ENCODE measurements at places on chromosomes 6 and 20. TPM values are rescaled to one million over a fixed set of nuclear protein-coding genes. Genes with fewer than 3 reads are reported as not detected.

- no peak for DNase-seq
- H3K4me1 ChIP-seq: peaks cover 2% of the 10 kb centered on the region
- peaks cover 30% of the 10 kb centered on the region for H3K27me3 ChIP-seq
- no peak overlapping the region for H3K27ac ChIP-seq
- no peak overlapping the region for H3K4me3 ChIP-seq
Observed at GRCh38 chr6:30234356-30234755, 21.1 kb upstream of the TRIM26 start.

GRCh38 chr6:80460257-80460865, 353.9 kb downstream of the BCKDHB start:
- no peak overlapping the region for H3K27ac ChIP-seq
- no peaks in the 10 kb centered on the region for H3K36me3 ChIP-seq
- no peaks in the 10 kb centered on the region for H3K27me3 ChIP-seq

DNA sequence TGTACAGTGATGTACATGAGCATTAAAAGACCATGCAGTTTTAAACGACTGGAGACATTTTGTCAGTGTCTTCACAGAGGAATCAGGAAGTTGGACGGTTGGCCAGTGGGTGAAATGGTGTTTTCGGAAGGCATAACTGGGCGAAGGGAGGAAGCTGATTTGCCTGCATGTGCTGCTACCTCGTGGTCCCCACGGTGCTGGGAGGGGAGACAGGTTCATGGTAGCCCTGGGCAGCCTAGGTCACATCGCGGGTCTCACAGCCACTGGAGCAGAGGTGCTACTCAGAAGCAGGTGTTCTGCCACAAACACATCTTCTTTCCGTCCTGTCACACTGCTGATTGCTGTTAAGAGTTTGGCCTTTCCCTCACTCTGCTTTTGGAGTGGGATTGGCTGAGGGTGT, 35.2 kb downstream of the HIVEP1 start:
- no peaks in the 10 kb centered on the region for H3K27me3 ChIP-seq
- H3K4me1 ChIP-seq: peaks cover 78% of the 10 kb centered on the region

- DNase-seq: peak; percentile 48
- peak overlapping the region; percentile 97 for H3K27ac ChIP-seq
- peak overlapping the region; percentile 94 for H3K4me3 ChIP-seq
- H3K36me3 ChIP-seq: peaks cover 37% of the 10 kb centered on the region
- peaks cover 36% of the 10 kb centered on the region for H3K4me1 ChIP-seq
Observed at GRCh38 chr20:58389324-58389967, 417 bp downstream of the VAPB start.

Gene IL17A
- not detected for total RNA-seq

Gene C6orf141
- total RNA-seq: 0.87 TPM

Gene JPH2
- 0.54 TPM for total RNA-seq

Gene GRM1
- not detected for total RNA-seq

Gene CD109
- total RNA-seq: 10.6 TPM

Measured in activated CD8-positive, alpha-beta T cell treated with anti-CD3 and anti-CD28 coated beads for 36 hours (primary cell).